ENCODE measurements at places on chromosomes 4 and X.

DNA sequence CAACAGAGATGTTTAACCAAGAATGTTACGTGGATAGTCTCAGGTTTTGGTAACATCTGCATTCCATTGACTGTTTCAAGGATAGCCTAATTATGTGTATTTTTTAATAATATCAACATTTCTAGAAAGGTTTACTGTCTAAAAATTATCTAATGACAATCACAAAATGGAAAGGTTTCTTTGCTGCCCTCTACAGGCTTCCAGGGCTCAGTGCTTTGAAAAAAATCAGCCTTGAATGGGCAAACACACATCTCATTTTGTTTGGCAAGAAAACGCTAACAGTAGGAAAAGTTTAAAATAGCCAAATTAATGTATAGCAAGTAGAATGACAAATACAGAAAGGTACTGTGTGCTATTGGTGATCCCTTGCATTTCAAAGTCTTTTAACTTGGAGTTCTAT lies 223.4 kb upstream of the PRPS2 start:
- peak; percentile 24 for DNase-seq

GRCh38 chr4:84221704-84222103 lies 277.4 kb downstream of the NKX6-1 start:
- no peak for DNase-seq

DNA sequence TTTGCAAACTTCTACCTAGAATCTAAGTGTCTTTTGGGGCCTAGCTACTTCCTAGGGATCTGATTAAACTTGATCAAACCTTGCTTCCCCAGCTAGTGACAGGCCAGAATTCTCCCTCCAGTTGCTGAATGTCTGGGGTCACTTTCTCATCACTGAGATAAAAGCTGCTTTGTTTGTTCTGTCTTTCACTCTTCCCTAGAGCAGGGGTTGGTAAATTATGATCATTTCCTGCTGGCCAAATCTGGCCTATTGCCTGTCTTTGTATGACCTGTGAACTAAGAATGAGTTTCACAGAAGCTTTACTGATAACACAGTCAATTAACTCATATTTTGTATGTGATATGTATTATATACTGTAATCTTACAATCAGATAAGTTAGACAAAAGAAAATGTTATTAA lies 157.8 kb upstream of the AADAT start:
- no peak for DNase-seq

- DNase-seq: no peak
These were observed 5.0 kb downstream of the PRMT9 start for GRCh38 chr4:147678796-147679549.

DNA sequence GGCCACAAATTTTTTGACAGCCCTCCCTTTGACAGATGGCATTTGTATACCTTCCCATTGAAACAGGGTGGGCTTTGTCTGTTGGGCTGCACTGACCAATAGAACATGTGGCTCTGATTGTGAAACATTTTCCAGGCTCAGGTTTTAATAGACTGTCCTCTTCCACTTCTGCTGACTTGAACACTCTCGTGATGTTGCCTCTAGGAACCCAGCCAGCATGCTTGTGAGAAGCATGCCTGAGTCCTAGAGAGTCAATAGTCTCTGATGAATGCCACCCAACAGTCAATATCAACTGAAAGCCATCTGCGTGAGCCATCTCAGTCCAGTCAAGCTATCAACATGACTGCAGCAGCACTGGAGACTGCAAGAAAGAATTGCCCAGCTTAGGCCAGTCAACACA lies 290.0 kb downstream of the SLC7A11 start:
- DNase-seq: no peak

- no peak for DNase-seq
These were observed 856.3 kb upstream of the NDST4 start for GRCh38 chr4:115969756-115970155.

DNA sequence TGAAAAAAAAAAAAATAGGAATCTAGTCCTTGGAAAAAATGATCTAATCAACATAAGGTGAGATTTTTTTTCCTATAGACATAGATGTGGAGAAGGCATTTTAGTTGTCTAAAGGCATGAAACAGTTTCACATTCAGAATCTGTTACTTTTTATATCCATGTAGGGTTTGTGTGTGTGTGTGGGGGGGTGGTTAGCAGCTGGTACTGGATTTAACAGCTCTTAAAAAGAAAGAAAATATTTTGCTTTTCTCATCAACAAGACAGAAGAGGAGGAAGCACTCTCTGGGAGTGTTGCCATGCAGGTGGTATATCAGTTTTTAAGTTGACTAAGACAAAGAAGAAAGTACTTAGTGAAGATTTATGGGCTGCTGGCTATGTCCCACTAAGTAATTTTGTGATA lies 122.3 kb downstream of the VCX3B start:
- DNase-seq: no peak

DNA sequence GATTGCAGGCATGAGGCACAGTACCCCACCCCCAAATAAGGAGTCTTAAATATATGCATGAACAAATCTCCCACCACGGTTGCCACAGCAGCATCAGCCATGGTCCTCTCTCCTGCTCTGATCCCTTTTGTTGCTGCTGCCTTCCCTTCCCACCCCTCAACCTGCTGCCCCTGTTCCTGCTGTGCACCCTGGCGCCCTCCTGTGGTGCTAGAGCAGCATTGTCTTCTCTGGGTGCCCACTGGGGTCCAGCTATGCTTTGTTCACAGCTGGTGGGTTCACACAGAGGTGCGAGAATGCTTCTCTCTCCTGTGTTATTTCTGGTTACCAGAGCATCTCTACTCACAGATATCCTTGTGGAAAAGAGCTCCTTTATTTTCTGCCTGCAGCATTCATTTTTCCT lies 116.2 kb downstream of the GATB start:
- peak; percentile 17 for DNase-seq

DNA sequence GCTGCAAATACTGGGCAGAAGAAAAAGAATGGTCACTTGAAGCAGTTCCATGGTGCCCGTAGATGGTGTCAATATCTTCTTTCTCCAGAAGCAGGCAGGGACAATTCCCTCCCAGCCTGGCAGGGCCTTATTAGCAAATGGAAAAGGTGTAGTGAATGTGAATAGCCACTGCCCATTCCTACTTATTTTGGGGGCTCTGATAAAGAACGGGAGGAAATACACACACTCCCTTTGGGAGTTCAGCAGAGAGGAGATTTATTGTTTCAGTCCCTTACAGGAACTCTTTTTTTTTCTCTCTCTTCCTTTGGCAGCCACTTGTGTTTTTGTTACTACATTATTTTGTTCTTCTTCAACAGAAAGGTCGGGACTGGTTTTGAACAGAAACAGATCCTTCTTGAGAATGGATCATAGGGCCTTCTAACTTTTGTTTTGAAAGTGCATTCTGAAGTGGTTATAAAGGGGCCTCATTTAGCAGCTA lies at the start of gene EMCN:
Gene EMCN (minus strand): TSS at position 159 of the 478 bp plus-strand sequence. CDS start 108 bp downstream, at position 51.
- DNase-seq: no peak

GRCh38 chrX:44828008-44828605 lies 15.7 kb upstream of the DUSP21 start:
- no peak for DNase-seq

DNA sequence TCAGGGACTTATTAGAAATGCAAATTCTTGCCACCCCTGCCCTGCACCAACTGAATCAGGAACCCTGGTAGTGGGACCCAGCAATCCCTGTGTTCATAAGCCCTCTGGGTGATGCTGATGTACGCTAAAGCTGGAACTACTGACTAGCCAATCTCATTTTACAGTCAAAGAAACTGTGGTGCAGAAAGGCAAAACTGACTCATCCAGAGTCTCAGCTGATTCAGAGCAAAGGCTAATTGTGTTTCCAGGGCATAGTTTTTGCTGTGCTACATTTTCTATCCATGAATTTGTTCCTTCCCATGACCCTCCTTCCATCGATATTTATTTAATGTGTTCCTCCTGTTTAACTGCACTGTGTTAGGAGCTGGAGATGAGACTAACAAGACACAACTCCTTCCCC lies 207.5 kb downstream of the REPS2 start:
- DNase-seq: no peak

- no peak for DNase-seq
These were observed 296.1 kb upstream of the LDB2 start for GRCh38 chr4:17194586-17194985.

GRCh38 chr4:5444918-5445517 lies 263.3 kb downstream of the EVC2 start:
- no peak for DNase-seq

- DNase-seq: no peak
These were observed 20.8 kb downstream of the ARHGEF6 start for GRCh38 chrX:136759968-136760367.

- no peak for DNase-seq
These were observed 78.7 kb upstream of the RASGEF1B start for GRCh38 chr4:81550388-81550859.

GRCh38 chr4:184439856-184440594 lies 34.3 kb downstream of the IRF2 start:
- DNase-seq: no peak

GRCh38 chrX:101357166-101357795 lies 8.7 kb upstream of the TIMM8A start:
- DNase-seq: no peak

DNA sequence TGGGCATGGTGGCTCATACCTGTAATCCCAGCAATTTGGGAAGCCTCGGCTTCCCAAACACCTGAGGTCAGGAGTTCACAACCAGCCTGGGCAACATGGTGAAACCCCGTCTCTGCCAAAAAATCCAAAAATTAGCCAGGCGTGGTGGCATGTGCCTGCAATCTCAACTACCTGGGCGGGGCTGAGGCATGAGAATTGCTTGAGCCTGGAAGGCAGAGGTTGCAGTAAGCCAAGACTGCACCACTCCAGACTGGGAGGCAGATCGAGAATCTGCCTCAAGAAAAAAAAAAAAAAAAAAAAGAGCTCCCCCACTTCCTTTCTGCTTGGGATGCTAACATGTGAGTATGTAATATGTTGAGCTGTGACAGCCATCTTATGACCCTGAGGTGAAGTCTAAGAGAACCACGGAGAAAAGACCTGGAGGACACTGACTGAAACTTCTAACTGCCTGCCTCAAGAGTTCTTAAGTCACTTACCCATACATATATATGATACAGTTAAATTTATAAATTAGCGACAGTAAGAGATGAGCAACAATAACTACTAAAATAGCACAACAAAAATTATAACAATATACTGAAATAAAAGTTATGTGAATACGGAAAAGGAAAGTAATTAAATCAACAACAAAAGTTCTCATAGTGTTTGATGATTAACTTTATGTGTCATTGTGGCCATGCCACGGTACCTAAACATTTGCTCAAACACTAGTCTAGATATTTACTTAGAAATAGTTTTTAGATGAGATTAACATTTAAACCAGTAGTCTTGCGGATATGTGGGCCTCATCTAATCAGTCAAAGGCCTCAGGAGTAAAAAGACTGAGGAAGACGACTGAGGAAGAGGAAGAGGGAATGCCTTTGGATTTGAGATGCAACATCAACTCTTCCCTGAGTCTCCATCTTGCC lies 178.3 kb downstream of the OPHN1 start:
- DNase-seq: no peak

GRCh38 chr4:175910700-175911099 lies 98.6 kb upstream of the GPM6A start:
- no peak for DNase-seq

DNA sequence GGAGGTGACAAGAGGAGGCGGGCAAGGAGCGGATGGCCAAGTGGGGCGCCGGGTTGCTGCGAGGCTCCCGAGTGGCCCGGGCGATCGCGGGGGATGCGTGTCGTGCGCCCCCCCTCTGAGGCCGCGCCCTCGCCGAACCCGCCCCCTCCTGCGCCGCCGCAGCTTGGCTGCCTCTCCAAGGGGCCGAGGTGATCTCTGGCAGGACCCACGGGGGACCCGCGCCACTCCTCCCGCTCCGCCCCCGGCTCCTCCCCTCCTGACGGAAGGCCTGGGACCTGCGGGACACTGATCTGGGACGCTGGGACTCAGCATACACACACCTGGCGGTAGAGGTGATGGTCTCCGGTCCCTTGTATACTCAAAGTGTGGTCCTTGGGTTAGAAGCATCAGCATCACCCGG lies 21.9 kb upstream of the FAM47C start:
- no peak for DNase-seq

DNA sequence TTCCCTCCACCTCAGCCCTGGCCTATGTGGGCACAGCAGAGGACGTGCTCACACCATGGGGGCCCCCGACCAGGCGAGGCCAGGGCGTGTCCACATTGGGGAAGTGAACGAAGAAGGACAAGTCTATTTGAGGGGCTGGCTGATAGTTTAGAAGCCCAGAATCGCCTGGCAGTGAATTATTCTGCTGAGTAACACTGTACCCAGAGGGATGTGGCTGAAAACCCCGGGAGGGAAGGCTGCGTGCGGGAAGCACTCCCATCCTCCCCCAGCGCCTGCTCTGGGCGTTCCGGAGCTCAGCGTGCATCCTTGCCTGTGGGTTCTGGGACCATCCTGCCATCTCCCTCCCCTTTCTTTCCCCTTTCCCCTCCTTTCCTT lies 66.6 kb downstream of the TRMT44 start:
- no peak for DNase-seq

GRCh38 chrX:56764153-56764974 lies 35.3 kb downstream of the NBDY start:
- no peak for DNase-seq

GRCh38 chrX:45198301-45198700 lies 2.4 kb downstream of the DIPK2B start:
- DNase-seq: no peak

DNA sequence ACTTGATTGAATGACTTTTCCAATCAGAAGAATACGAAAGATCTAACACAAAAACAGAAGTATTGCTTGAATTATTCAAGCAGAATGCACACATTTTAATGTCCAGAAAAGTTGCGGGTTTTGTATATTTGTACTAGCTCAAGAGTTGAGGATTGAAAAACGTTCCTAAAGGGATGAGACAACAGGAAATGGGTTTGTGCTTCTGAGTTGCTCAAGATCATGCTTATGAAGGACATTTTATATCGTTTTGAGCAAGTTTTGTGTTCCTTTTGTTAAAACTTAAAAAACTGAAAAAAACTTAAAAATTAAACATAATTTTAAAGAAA lies 353 bp upstream of the SMIM10 start:
- DNase-seq: no peak

GRCh38 chr4:57446266-57446665 lies 336.1 kb upstream of the IGFBP7 start:
- DNase-seq: no peak

GRCh38 chr4:102116121-102116520 lies 229.2 kb downstream of the SLC39A8 start:
- no peak for DNase-seq

DNA sequence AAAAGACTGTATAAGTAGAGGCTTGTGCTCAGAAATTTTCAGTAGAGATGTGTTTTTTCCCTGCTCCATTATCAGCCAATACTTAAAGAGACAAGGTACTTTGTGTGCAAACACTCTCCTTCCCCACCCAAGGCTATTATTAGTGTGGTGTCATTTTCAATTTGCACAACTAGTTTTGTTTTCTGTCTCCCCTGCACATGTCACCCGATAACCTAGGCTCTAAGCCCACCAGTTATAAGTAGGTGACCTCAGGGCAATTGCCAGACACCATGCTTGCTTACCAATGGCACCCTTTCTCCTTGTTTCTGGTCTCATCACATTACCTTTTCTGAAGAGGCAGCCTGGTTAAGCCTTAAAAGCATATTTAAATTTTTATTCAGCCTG lies 8.0 kb upstream of the GUCY1A1 start:
- no peak for DNase-seq

DNA sequence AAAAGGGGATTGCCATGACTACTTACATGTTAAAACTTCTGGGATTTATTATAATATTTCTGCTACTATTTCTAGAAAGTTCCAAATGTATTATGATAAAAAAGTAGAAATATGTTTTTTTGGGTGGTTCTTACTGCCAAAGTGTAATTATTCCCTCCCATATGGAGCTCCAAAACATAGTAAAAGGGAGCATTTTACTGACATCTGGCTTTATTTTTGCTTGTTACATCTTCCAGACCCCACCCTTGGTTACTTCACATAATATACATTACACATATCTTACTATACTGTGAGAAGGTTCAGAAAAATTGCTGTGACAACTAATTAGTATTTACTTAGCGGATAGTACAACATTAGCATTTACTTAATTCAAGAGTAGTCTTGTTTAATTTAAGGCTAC lies 205.1 kb upstream of the TLL1 start:
- DNase-seq: no peak

Measured in NCI-H1092 treated with DMSO at 0.1 percent for 48 hours (cell line).